Activated CD8-positive, alpha-beta memory T cell treated with anti-CD3 and anti-CD28 coated beads for 4 hours (primary cell): ENCODE measurements at places on chromosomes 1 and 21.

- no peak for DNase-seq
These were observed 133.5 kb downstream of the HMGB4 start for GRCh38 chr1:33997127-33998036.

DNA sequence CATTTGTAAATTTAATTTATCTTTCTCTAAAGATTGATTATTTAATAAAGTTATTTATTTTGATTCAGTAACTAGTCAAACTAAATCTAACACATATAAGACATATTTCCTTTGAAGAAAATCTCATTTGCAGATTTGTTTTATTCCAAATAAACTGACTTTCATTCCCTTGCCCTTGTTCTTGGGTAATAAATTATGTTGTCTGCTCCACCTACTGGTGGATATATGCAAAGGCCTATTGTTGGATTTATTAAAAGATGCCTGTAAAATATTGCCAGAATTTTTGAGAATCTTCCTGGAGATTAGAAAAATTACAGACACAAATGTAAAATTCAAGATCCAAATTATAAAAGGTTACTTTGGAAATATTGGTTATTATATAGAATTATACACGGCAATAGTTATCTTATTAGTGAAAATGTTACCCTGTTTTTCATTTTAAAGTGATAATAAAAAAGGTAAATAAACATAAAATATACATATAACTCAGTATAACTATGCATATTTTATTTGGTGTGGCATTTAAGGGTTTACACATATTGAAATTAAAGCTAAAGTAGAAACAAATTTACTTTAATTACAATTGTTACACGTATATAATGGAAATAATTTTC, 116.1 kb downstream of the SPATA17 start:
- no peak for DNase-seq

GRCh38 chr1:221268295-221268694, 389.1 kb downstream of the HLX start:
- no peak for DNase-seq

DNA sequence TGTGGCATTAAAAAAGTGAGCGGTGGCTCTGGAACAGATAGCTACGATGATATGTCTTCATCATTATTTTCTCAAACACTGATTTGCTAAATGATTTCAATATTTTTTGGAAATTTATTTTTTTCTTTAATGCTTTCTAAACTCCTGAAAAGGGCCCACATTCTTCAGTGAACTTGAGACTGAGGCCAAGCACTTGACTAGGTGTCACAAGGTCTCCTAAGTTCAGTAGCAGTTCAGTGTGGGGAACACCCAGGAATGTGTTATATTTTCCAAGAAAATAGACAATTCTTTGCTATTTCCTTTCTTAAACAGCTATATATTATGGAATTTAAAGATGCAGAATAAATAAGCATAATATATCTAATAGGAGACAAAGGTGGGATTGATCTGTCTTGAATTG, 850.9 kb downstream of the USP25 start:
- no peak for DNase-seq

GRCh38 chr21:45972716-45973474, 8.7 kb upstream of the COL6A1 start:
- no peak for DNase-seq

DNA sequence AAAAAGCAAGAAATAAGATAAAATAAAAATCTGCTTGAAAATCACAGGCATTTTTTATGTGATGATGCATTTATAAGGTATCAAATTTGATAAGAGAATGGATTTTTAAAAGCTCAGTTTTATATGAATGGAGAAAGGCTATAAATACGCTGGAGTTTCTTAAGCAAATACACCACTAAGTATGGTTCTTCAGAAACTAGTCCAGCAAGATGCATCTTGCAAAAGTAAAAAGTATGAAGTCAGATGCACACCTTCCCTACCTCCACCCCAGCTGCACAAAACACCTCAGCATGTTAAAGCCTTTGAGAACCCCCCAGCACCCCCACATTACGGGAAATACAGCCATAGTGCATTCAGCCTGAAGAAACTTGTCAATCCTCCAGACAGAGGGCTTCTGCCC, 143.1 kb upstream of the PROX1 start:
- DNase-seq: no peak

DNA sequence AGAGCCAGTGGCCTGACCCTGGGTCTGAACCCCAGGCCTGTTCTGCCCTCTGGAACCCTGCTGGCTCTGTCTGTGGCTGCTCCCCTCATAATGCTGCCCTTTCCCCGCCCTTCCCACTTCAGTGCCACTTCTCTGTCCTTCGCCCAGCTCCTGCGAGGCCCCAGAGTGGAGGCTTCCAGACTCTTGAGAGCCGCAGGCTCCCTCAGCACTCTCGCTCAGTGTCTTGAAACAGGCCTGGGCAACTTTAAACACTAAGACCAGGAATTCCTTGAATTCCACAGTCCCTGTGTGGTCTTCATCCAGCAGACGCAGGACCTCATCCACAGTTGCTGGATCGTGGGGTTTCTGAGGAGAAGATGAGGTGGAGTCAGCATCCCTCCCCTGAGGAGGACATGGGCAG, 3.5 kb downstream of the CRNN start:
- no peak for DNase-seq

- no peak for DNase-seq
These were observed 16.1 kb downstream of the SMYD2 start for GRCh38 chr1:214296860-214297745.

- no peak for DNase-seq
These were observed 20.3 kb downstream of the FASLG start for GRCh38 chr1:172679000-172679772.

DNA sequence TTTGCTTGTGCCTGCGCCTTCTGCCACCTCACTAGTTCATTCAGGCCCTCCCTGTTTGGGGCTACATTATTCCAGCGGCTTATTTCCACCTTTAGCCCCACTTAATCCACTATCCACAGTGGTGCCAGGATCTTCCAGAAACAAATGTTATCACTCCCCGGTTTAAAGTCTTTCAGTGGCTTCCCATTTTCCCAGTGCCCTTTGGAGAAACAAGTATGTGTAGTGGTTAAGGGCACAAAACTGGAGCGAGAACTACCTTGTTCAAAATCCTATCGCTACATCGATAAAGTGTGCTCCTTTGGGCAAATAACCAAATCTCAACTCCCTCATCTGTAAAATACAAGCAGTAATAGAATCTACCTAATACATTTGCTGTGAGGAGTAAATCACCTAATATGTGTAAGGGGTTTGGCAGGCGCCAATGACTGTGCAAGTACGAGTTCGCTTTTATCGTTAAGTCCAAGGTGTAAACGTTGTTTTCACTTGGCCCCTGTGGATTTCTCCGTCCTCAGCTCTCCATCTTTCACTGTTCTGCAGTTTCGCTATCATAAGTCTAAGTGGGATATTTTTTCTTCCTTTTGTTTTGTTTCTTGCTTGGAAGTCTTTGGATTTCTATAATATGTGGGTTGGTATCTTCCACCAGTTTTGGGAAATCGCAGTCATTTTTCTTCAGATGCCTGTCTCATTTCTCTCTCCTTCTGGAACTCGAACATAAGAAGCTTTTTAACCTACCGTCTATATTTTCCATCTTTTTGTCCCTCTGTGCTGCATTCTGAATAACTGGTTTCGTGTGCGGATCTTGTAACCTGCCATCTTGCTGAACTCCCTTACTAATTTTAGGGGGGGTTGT, 844 bp upstream of the MEAF6 start:
- no peak for DNase-seq

- DNase-seq: no peak
These were observed 164.9 kb upstream of the L1TD1 start for GRCh38 chr1:62029704-62030103.

- DNase-seq: peak; percentile 78
These were observed 359 bp upstream of the RNU11 start for GRCh38 chr1:28648008-28648473.

DNA sequence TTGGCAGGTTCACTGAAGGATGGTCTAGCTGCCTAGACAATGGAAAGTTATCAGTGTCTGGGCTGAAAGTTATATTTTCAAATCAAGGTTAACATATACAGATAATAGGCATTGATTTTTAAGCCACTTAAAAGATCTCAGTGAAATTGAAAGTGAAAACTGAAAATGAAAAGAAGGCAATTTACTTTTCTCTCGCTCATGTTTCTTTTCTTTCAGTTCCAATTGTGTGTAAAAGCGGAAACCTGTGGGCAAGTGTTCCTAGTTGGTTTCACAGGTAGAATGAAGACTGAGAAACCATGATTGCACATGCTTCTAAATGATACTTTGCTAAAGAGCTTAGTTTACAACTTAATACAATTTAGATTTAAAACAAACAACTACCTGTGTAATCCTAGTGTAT, 383.7 kb downstream of the ZP4 start:
- DNase-seq: no peak

- no peak for DNase-seq
These were observed 13.1 kb upstream of the VAMP4 start for GRCh38 chr1:171754971-171755370.

GRCh38 chr1:185035258-185035657, 10.1 kb upstream of the RNF2 start:
- no peak for DNase-seq

DNA sequence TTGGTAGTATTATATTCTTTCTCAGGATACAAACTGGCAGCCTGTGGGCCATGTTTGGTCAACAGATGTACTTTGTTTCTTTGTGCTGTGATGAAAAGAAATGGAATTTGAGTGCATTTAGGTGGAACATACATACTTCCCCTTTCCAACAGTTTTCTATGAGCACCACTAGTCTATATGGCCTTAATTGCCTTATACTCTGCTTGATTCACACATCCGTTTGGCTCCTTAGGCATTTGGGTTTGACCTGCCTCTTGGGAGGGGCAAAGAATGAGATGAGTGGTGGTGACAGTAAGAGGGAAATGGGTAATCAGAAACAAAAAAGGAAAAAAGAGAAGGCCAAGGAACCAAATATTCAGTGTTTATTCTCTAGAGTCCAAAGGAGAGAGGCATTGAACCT, 17.0 kb downstream of the CFAP126 start:
- DNase-seq: no peak

DNA sequence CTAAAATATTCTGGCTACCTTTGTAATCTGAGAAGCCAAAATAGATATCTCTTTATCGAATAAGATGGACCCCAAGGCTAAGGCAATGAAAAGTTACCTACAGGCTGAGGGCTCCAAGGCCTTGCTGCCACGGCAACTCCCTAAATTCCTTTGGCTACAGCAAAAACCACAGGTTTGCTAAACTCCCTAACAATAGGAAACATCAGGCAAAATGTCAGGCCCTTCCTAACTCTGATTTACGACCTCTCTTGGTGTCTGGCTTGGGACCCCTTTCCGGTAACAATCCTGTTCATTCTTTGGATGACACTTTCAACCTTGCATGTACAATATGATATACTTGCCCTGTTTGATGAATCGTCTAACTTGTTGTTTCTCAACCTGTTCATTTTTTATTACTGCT, 11.3 kb upstream of the OR2T8 start:
- DNase-seq: no peak

GRCh38 chr1:162994921-162995320, 74.2 kb upstream of the RGS4 start:
- no peak for DNase-seq

DNA sequence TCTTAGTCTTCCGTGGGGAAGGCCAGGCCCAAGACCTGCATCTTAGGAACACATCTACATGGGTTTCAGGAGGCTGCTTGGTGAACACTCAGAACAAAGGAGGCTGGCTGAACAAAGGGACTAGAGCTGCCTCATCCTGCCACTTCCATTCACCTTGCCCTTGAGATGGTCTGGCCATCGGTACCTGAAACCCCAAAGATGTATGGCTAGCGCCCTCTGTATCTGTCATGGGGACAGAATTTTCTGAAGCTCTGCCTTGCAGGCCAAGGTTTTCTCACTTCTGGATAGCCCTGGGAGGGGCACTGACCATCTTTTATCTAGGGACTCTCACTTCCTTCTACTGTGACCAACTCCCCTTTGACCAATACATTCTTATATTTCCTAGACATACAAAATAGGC, 55.4 kb upstream of the GRIK3 start:
- DNase-seq: no peak

- DNase-seq: no peak
These were observed 39.5 kb downstream of the RASAL2 start for GRCh38 chr1:178133239-178133989.
